HS-27A (cell line): ENCODE measurements at places on chromosomes 5 and 9.

GRCh38 chr9:35696520-35697215, 6.9 kb upstream of the TPM2 start:
- no peak for DNase-seq

DNA sequence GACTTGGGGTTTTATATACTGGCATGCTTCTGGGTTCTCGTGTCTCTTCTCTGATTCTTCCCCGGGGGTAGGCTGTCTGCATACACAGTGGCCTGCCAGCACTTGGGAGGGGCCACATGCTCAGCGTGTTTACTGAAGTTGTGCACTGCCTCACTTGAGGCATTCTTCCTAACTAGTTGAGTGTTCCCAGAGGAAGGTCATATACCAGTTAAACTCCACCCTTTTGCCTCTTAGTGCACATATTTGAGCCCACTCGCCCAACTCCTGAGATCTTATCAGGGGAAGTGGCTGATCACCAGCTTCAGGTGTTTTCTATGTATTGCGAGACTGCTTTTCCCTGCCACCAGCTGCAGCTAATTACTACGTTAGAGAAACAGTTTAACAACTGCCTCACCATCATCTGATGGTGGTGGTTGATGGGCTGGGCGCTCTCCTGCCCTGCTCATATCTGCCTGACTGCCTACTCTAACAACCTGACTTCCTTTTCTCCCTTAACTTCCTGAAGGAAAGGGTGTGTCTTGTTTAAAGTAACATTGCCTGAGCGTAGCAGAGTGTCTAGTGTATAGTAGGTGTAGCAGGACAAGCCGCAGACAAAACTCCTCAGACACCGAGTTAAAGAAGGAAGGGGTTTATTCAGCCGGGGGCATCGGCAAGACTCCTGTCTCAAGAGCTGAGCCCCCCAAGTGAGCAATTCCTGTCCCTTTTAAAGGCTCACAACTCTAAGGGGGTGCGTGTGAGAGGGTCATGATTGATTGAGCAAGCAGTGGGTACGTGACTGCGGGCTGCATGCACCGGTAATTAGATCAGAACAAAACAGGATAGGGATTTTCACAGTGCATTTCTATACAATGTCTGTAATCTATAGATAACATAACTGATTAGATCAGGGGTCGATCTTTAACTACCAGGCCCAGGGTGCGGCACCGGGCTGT, 60.1 kb upstream of the CLINT1 start:
- DNase-seq: no peak

DNA sequence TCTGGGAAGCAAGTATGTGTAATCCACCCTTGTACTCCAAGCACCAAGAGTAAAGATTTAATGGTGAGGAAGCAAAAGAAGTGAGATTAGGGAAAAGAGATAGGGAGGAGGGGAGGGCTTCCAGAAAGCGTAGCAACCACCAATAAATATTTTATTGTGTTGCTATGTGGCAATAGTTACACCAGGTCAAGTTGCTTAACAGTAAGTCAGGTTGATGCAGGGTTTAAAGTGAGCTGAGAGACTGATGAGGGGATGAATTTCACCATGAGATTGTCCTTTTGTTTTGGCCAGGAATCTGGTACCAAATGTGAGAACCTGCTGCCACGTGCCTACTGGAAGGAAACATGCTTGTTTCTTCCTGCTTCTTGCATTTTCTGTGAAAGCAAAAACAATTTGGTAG, 62.7 kb downstream of the PCSK5 start:
- DNase-seq: no peak

DNA sequence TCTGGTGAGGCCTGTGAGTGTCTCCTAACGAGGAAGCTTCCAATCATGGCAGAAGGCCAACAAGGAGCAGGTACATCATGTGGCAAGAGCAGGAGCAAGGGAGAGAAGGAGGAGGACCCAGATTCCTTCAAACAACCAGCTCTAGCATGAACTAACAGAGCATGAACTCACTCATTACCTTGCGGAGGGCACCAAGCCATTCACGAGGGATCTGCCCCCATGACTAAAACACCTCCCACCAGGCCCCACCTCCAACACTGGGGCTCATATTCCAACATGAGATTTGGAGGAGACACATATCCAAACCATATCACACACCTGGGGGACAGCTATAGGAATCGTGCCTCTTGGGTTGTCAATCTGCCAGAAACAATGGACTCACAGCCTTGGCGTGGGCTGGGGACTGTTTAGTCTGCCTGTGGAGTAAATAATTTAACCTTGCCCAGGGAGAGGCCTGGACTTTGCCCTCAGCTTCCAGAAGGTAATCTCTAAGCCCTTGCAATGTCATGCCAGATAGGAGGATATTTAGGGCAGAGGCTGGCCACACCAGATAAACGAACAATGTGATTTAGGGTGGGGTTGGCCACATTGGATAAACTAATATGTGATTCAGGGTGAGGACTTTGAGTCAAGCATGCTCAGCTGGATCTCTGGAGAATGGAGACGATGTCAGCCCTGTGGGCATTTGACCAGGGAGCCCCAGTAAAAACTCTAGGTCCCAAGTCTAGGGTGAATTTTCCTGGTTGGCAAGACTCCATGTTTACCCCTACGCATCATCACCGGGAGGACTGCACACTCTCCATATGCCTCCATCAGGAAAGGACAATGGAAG, 13.6 kb upstream of the VDAC1 start:
- DNase-seq: no peak

GRCh38 chr5:103264508-103264907, 5.9 kb downstream of the MACIR start:
- DNase-seq: no peak

DNA sequence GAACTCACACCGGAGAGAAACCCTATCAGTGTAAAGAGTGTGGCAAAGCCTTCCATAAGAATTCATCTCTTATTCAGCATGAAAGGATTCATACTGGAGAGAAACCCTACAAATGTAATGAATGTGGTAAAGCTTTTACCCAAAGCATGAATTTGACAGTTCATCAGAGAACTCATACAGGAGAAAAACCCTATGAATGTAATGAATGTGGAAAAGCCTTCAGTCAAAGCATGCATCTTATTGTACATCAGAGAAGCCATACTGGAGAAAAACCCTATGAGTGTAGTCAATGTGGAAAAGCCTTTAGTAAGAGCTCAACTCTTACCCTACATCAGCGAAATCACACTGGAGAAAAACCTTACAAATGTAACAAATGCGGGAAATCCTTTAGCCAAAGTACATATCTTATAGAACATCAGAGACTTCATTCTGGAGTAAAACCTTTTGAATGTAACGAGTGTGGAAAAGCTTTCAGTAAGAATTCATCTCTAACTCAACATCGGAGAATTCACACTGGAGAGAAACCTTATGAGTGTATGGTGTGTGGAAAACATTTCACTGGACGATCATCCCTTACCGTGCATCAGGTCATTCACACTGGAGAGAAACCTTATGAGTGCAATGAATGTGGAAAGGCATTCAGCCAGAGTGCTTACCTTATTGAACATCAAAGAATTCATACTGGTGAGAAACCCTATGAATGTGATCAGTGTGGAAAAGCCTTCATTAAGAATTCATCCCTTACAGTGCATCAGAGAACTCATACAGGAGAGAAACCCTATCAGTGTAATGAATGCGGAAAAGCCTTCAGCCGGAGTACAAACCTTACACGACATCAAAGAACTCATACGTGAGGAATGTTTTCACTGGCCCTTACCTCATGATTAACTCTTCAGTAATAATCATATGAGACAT, 8.9 kb upstream of the ZNF454 start:
- no peak for DNase-seq

DNA sequence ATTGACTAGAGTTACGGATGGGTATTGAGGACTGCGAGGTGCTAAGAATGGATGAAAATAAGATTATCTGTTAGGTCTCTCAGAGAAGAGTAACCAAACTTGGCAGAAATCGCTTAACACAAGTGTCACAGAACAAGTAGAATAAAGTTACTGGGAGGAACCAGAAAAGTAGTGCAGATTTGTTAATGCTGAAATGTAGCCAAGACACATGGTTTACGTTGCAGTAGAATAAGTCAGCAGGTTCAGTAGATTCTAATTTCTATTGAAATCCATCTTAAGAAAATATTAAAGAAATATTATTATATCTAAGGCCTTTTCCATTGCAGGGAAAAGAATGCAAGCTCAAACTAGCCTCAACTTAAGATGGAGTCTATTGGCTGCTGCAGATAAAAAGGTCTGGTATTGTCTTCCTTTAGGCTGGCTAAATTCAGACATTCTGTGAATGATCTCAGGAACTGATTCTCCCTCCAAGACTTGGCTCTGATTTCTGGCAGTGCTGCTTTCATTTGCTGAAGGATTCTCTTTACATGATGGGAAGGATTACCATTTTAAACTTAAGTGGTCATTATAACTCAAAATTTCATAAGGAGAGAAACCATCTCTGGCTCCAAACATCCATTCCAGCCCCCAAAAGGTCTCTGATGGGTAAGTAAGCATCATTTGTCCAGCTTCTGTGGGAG, 314.9 kb downstream of the MARCHF11 start:
- DNase-seq: no peak

DNA sequence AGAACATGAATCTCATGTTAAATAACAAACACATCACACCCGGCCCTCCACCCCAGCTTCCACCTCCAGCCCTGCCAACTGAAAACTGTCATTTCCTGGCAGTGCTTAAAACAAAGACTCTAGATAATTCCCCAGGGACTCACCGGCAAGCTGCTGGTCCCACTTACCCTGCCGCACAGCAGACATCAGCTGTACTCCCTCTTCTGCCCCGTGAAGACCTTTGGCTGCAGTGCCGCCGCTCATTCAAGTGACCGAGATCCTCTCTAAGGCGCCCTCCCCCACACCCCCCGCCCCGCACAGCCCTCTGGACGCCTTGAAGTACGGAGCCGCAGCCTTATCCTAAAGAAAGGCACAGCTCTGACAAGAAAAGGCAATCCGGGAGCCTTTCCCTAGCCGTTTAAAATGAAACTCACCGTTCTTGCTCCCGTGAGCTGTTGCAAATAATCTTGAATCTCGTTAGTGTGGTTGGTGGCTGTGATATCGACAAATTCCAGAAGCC, 434 bp downstream of the GLRX start:
- DNase-seq: no peak

GRCh38 chr5:128262911-128263310, 179.3 kb downstream of the SLC12A2 start:
- no peak for DNase-seq

DNA sequence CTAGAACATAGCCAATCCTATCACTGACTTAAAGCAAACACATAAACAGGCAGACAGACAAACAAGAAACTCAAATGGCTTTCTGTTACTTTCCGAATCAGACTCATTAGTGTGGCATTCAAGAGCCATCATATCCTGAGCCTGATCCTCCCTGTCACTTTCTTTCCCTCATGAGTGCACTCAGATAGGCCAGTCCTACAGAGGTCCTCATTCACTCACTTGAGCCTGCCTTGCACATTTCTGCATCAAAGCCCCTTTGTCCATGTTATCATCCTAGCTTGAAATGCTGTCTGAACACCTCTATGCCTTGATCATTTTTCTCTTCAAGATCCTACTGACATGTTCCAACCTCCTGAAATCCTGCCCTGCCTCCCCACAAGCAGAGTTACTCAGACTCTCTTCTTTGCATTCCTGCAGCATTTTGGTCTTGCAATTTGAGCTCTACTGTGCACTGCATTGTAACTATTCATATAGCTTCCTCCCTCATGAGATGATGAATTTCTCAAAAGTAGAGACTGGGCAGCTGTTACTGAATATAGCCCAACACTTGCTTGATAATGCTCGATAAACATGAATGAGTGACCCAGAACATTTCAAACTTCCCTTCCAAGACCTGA, 126.9 kb downstream of the PALM2AKAP2 start:
- DNase-seq: no peak

DNA sequence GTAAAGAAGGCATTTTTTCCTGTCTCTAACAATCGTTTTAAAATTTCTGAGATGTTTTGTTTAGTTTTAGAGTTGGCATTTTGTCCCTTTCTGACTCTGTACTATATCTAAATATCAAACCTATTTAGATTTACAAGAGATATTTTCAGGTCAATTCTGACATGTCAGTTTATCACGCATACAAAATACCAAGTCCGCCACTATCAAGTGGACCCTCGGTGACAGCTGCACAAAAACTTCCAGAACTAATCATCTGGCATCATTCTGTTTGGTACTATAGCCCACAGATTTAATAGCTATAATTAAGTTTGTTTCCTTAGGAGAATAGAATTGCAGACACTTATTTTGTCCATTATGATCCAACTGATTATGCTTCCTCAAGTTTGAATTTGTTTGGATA, 1278.2 kb downstream of the CDH12 start:
- DNase-seq: no peak

DNA sequence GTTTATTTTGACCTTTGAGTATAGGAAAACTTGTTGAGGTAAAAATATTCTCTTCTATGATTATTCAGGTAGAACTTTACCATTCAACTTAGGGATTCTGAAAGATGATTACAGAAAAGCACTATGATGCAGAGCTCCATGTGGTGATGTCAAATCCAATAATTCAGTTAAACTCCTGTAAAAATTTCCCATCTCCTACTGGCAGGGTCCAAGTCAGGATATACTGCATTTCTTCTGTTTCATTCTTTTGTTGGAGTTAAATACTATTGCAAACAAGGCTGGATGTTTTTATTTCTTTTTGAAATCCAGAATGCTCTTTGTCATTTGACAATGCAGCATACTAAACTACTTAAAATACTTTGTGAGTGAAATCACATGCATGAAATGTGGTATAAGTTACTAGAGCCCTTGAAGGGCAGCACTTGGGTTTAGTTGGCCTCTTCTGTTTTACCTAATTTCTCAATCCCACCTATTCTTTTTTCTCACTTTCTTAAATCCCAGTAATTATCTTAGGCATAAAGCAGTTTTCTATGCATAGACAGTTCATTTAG, 204.5 kb downstream of the FBXL7 start:
- no peak for DNase-seq

DNA sequence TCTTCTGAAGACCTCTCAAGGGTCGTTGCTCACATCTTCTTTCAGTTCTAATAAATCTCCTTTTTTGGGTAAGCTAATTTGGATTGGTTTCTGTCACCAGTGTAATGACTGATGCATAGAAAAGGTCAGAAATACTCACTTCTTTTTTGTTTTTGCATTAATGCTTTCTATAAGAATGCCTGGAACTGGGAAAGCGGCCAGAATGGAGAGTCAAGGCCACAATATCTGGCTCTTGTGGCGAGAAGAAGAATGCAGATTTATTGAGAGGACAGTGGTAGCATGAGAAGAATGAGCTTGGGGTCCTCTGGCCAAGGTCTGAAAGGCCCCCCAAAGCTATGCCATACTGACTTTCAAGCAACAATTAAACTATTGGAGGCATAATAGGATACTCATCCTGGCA, 88.0 kb upstream of the SLC12A2 start:
- DNase-seq: no peak

- no peak for DNase-seq
Measured at GRCh38 chr9:71308454-71308853, 187.0 kb upstream of the TRPM3 start.
